SJSA1 (cell line): ENCODE measurements at places on chromosomes 7 and 10. TPM values are rescaled to one million over a fixed set of nuclear protein-coding genes. Genes with fewer than 3 reads are reported as not detected.

The STAG3 gene
- 0.26 TPM in 1 of 2 replicates, not detected in the other for total RNA-seq

DNA sequence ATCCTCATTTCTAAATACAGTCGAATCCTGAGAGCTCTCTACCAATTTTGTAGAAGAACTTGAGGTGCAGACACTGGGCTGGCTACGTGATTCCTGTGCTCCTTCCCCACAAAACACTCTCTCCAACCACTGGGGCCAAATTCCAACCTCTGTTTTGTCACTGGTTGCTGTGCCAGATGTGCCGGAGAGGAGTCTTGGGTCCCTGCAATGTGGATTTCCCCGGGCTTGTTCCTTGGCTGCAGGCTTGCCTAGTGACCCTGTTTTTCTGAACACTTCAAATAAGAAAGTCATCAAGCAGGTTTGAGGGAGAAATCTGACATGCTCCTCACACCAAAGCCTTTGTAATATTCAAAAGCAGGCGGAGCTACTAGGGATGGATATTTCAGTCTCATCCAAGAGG is 44.4 kb upstream of the AGBL3 start:
- no peak for DNase-seq

- DNase-seq = no peak
These were observed 7.9 kb upstream of the SLK start for GRCh38 chr10:103958996-103959395.

- DNase-seq = no peak
These were observed 150.4 kb upstream of the FEZF1 start for GRCh38 chr7:122454776-122455507.

DNA sequence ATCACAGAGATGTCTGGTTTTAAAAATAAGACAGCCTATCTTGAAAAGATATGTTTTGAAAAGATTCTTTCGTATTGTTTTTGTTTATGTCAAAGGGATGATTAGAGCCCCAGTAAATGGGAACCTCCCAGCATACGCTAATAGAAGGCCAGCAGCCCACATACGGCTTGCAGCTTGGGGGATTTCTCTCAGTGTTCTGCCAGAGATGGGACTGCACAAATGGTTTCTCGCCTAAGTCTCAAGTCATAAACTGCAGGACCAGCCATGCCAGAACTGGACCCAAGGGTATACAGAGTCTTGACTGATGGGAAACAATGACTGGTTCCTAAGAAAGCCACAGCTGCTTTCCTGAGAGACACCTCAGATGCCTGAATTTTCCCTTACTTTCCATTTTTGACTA is 306.9 kb upstream of the DGKB start:
- no peak for DNase-seq

- no peak for DNase-seq
These were observed 348.1 kb downstream of the GATA3 start for GRCh38 chr10:8402576-8402975.

DNA sequence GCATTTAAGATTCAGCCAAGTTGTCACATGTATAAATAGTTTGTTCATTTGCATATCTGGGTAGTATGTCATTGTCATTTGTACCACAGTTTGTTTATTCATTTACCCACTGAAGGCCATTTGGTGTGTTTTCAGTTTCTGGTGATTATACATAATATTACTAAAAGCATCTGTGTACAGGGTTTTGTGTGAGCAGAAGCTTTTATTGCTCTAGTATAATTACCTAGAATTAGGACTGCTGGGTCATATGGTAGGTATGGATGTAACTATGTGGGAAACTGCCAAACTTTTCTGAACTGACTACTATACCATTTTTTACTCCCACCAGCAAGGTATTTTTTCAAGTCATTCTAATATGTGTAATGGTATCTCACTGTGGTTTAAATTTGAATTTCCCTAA is 584.0 kb upstream of the GHITM start:
- no peak for DNase-seq

DNA sequence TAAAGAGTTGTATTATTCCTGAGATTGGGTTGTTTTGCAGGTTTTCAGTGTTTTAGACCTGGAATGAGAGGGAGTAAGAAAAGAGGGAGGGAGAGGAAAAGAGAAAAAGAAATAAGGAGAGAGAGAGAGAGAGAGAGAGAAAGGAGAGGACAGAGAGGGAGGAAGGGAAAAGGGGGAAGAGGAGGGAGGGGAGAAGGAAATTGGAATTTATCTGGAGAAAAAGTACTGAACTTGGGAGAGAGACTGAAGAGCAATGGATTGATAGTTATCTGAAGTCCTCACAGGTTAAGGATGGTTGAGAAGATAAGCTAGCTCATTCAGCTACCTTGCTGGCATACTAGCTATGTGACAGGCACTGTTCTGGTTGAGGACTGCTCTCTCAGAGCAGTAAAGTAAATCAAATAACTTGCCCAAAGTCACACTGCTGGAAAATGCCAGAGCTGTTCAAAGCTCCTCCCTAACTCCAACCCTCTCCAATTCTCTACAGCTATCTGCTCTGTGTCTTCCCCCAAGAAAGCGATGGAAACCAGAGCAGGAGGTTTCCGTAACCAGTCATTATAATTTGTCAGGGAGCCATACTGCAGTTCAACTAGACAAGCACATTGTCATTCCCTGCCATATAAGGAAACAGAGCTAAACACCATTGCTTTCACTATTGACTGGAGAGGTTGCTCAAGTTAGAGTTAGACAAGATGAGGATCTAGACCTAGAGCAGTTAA is 10.7 kb downstream of the CALD1 start:
- DNase-seq = peak; percentile 36
